Spinal cord (tissue), 10 donors: ENCODE measurements at places on chromosomes 4 and X. TPM values are rescaled to one million over a fixed set of nuclear protein-coding genes. Genes with fewer than 3 reads are reported as not detected.

The BEX5 gene
- 28.3 TPM for total RNA-seq

The STOX2 gene
- total RNA-seq: 31.1 TPM

The SMPX gene
- 0.28 TPM for total RNA-seq

The MTMR8 gene
- 4.5 TPM for total RNA-seq

The SMR3A gene
- not detected for total RNA-seq

The PAGE2 gene
- total RNA-seq: not detected

The GPRIN3 gene
- 29.5 TPM for total RNA-seq

The ALB gene
- 44.9 TPM for total RNA-seq

The PNMA5 gene
- total RNA-seq: 3.3 TPM
